ENCODE measurements at places on chromosomes 3 and 15.

DNA sequence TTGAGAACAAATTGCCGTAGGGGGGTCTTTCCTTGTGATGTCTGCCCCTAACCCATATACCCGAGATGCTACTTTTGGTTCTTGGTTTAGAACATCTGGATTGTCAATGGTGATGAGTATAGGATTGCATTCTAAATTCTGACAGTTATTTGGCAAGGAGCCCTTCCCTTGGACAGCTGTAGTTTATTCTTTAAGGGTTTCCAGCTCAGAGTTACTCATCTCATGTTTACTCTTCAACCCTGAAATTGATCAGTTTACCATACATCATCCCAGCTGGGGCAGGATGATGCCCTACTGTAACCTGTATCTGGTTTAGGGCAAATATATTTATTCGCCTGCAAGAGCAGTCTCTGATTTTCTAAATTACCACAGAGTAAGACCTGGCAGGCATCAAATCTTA is 85.7 kb upstream of the XCR1 start:
- DNase-seq = no peak

GRCh38 chr15:69861331-69862171 is 236.2 kb downstream of the TLE3 start:
- no peak for DNase-seq

- no peak for DNase-seq
Measured at GRCh38 chr3:189307963-189308362, 136.2 kb downstream of the TPRG1 start.

- DNase-seq = no peak
Measured at GRCh38 chr15:63018639-63019038, 23.9 kb upstream of the TPM1 start.

DNA sequence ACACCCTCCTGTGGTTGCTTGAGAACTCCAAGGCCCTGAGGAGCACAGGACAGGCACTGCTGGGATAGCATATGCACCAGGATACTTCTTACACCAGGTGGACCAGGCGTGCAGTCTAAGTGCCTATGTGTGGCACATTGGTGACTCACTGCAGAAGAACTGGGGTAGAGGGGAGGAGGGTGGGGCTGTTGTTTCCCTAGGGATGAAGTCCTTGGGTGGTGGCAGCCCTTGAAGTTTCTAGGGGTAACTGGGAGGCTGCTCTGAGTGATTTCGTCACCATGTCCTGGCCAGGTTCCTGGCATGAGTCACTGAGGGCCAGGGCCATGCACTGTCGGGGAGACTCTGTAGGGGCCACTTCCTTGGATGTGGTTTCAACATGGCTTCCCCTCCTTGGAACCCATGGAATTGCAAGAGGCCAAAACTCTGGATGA is 15.9 kb downstream of the MYZAP start:
- no peak for DNase-seq

DNA sequence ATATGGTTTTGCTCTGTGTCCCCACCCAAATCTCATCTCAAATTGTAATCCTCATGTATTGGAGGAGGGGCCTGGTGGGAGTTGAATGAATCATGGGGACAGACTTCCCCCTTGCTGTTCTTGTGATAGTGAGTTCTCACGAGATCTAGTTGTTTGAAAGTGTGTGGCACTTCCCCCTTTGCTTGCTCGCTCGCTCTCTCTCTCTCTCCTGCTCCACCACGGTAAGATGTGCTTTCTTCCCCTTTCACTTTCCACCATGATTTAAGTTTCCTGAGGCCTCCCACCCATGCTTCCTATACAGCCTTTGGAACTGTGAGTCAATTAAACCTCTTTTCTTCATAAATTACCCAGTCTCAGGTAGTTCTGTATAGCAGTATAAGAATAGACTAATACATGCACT is 60.7 kb downstream of the GSK3B start:
- no peak for DNase-seq

GRCh38 chr15:77515613-77516012 is 94.9 kb downstream of the HMG20A start:
- no peak for DNase-seq

DNA sequence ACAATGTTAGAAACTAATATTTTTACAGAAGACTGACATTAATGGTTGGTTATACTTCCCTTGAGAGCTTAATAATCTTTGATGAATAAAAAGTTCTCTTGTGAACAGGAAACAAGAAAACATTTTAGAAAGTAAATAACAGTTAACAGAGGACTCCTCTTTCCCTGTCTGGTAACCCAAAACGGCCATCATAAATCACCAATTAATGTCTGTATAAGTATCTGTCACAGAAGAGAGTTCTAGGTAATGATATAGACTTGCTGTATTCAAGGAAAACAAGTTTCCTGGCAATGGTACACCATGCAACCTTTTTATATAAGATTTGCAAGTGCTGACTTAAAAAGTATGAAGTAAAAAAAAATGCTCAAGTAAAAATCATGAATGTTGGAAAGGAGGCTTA is 426.7 kb downstream of the SOX2 start:
- DNase-seq = no peak

GRCh38 chr3:9761919-9762318 is 7.8 kb downstream of the CAMK1 start:
- DNase-seq = no peak

GRCh38 chr3:20424086-20424485 is 238.1 kb upstream of the SGO1 start:
- no peak for DNase-seq

DNA sequence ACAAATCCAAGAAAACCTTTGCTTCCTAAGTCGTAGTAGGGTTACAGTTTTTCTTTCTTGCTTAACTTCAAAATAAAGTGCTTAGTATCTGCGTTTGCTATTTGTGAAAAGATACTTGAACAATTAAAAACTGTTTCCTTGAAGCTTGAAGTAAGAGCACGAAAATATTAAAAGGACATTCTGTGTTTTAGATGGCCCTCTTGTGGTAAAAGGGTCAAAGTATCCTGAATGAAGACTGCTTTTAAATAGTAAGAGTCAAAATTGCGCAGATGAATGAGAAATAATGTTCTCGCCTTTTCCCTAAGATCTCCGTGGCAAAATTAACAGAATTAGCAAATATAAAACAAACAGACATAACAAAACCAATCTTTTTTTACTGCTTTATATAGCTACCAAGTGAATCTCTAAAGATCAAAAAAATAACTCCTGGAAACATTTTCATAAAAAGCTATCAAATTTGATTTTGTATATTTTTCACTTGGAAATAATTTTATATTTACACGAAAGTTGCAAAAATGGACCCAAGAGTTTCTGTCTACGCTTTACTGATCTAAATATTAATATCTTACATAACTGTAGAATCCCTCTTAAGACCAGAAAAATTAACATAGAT is 175.4 kb downstream of the MBNL1 start:
- DNase-seq = no peak

DNA sequence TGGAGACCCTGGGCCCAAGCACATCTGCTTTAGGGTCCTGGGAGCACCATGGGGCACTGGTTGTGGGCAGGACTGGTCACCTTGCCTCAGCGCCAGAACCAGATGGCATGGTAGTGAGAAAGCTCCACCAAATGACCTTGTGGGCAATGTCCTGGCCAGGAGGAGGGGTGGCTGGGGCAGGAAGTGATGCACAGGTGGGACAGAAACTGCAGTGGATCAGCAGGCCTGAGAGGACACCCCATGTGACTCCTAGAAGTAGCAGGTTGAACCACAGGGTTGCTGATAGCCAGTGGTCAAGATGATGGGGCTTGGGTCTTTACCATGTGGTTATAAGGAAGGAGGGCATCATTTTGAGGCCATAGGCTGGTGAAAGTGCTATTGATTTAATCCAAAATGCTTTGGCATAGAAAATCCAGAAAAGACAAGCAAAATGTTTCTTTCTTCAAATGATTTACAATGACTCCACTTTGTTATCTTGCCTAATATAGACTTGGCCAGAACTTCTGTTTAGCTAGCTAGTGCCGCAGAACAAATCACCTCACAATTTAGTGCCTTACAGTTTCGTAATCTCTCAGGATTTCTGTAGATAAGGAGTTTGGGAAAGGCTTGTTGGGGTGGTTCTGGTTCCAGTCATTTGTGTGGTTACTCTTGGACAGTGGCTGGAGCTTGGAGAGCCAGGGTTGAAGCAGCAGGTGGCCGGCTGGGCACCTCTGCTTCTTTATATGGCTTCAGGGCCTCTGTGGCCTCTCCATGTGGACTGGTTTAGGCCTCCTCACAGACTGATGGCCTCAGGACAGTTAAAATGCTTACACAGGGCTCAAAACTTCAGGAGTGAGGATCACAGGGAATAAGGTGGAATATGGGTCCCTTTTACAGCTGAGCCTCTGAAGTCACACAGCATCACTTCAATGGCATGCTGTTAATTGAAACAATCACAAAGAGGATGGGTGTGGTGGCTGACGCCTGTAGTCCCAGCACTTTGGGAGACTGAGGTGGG is 27.5 kb downstream of the TMEM158 start:
- DNase-seq = no peak

DNA sequence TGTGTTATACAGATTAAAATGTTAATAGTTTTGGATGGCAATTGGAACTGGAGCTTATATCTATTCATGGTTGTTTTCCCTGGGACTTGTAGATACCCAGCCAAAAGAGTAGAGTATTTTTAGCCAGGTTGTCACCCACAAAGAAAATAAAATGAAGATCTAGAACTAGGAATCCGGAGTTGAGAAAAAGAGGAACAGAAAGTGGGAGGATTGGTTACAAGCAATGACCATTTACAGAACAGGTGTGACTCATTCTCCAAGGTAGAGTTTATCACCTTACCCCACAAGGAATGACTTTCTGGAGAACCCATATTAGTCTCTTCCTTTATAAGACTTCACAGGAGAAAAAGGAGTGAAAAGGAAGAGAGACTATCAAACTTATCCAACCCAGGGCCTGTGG is 99.8 kb downstream of the TMEM108 start:
- DNase-seq = no peak

DNA sequence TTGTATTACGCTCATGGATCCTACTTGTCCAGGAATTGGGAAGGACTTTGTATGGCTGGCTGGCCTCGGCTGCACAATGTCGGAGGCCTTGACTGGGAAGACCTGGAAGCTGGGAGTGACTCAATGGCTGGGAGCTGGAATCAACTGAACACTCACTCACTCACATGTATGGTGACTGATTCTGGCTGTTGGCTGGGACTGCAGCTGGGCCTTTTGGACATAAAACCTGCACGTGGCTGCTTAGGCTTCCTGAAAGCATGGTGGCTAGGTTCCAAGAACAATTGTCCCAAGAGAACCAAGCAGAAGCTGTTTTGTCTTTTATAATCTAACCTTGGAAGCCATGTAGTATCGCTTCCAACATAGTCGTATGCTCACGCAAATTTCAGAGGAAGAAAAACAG is 38.0 kb upstream of the CMTM8 start:
- DNase-seq = no peak

DNA sequence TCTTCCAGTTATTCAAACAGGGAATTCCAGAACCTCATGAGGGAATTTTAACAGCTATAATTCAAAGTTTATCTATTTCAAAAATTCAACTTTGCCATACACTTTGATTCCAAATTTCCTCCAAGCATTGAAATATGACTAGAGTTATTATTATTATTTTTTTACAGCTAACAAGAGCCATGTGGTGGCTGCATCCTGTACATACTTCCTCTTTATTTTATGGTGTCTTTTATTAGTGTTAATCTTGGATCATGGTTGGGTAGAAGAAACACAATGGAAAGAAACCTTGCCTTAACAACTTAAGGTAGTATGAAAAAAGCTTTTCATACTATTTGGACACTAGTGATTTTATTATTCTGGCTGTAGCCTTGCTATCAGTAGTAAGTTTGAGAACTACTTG is 52.7 kb downstream of the TFG start:
- no peak for DNase-seq

- no peak for DNase-seq
Measured at GRCh38 chr15:74242441-74243185, 6.5 kb downstream of the CCDC33 start.

DNA sequence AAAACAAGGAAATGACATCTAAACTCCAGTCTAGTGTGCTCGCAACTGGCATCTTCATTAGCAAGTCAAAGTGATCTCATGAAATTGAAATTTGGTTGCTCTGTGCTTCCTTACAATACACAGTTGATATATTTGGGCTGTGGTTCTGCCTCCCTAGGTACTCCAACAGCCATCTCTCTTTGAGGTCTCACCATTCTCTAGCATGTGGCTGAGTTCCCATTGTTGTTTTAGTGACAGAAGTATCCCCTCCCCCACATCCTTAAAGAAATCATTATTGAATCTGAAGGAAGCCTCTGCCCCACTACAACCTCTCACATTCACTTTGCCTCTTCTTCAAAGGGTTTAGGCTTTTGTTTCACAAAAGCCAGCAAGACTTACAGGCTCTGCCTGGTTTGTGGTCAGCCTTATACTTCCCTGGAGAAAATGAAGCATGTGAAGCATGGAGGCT is 516.5 kb downstream of the NLGN1 start:
- DNase-seq = no peak

DNA sequence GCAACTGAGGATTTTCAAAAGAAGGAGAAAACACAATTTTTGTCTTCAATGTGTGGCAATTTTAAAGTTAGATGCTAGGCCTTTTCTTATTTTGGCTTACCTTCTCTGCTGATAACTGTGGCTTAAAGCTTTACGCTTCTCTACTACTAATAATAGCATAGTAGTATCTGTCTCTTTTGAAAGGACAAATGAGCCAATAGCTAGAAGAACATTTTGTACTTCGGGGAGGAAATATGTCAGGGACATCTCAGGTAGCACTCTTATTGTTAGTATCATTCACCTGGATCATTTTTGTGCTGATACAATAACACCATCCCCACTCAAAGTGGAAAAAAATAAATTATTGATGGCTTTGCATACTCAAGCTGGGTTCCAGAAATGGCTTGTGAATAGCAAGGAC is 586.1 kb upstream of the TBL1XR1 start:
- no peak for DNase-seq

DNA sequence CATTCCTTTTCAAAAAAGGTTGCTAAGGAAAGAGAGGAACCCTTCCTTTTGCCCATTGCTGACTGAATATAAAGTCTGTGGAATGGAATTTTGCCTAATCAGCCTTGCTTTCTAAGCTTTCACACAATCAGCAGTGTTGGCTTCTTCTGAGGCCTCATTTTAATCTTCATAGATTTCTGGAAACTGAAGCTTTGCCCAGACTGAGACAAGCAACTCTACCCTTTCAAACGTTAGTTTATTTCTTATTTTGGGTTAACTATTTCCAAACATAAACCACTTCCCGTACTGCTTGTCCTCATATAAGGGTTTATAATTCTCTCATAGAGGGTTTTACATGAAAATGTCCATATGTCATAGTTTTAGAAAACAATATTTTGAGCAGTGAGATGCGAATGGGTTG is 82.9 kb downstream of the NR1D2 start:
- DNase-seq = no peak

DNA sequence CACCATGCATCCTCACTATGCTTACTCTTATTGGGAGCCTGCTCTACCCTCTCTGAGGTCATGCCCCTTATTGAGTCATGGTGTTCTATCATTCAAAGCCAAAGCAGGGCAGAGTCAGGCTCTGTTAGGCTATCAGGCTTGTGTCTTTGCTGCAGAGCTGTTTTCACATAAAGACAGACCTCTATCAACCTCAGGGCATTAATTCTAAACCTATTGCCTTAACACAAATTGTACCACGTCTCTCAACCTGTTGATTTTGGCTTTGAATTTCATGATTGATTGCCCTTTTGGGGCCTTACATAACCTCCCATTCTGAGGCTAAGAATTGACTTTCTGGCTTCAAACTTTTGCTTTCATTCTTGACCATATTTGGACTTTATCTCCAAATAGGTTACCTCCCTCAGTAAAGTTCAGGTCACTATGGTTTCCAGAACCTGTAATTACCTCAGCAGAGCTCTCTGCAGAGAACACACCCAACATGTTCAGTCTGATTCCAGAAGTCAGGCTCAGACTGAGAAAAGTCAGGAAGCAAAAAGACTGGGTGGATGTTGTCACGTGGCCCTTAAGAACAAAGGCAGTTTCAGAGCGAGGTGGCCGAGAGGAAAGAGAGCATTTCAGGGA is 221.4 kb upstream of the NANOGP8 start:
- DNase-seq = no peak

- DNase-seq = no peak
Measured at GRCh38 chr3:8494327-8494726, 7.3 kb upstream of the LMCD1 start.
